Stimulated activated CD4-positive, alpha-beta T cell treated with anti-CD3 and anti-CD28 coated beads, Interleukin-12 subunit alpha, Interleukin-12 subunit beta, amount 100 ng/mL, for 48 hours (primary cell): ENCODE measurements at places on chromosomes 11 and 22.
A peak's percentile ranks its signal among the peaks of the same experiment; 100 is the strongest.

DNA sequence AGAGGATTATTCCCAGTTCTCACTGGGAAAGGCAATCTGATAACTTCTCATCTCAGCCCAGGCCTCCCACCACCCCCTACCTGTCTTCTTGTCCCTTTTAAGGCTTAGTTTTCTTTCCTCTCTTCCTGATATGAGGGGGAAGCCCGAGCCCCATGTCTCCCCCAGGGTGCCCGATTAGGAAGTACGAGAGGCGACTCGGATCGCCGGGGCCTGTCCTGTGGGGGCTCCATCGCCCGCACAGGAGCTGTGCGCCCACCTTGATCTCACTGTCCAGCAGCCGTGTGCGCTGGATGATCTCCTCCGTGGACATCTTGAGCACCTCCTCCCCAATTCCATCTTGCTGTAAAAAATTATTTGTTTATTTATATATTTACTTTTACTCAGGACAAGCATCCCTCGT, 628 bp downstream of the PSMC3 start:
- no peak for DNase-seq

DNA sequence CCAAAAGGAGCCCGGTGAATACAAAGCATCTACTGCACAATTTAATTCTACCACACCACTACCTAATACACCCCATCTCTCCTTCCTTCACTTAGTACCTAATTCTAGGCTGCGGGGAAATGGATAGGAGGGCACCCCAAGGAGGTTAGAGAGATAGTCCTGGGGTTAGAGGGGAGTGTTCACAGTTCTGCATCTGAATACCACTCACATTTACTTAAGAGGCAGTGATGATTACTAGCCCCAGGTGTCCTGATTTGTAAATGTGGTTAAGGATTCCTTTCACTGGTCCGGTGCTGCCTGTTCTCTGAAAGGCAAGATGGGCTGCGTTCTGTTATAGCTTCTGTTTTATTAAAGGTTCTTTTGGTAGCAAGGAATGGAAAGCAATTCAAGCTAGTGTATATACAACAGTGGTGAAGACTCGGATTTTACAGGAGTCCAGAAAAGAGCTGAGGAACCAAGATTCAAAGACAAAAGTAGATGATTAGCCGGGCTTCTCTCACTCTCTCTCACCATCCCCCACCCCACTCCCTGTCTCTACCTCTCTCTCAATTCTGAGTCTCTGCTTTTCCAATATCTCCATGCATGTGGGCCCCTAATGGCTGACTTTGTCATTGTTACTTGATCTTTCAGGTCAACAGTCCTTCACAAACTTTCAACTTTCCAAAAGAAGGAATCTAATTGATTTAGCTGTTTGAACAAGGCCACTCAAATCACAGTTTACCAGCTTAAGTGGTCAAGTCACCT, 8.7 kb upstream of the KCNA4 start:
- no peak for DNase-seq

DNA sequence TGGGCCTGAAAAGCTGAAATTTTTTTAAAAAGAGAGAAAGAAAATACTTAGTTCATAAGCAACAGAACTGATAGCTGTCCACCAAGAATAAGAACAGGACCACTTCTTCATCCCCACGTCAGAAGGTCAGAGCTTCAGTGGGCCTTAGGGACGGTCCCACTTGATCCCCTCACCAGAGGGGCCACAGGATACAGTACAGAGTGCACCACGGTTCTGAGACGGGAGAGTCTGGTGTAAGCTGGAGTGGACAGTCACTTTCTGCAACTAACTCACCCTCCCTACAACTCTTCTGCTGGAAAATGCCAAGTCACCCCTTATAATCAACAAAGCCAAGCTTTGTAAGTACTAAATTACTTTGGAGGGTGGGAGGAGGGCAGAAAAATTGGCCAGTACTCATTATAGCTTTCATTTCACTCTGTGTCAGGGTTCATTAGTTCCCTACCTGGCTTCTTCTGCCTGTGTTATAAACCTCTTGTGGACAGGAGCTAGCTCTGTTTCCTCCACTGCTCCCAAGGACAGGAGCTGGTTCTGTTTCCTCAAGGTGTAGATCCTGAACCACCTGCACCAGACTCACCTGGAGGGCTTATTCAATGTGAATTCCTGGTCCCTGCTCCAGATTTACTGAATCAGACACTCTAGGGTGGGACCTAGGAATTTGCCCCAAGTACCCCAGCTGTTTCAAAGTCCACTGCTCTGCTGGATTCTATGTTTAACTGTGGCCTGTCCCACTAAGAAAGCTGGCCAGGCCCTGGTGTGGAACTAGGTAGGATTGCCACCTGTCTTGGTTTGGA, 39.6 kb downstream of the SCGB1A1 start:
- DNase-seq, result no peak

DNA sequence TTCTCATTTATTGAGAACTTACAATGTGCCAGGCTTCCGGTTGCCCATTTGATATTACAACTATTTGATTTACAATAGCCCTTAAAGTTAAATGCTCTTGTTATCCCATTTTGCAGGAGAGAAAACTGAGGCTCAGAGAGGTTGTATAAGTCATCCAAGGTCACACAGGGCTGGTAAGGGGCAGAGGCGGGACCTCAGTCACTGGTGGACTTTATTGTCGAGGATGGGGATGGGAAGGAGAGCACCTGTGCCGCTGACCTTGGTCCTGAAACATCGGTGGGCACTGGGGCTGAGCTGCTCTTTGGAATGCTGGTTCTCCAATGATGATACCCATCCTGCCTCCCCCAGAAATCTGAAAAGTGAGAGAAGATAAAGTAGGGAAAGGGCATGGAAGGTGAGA, 265.4 kb downstream of the MIAT start:
- no peak for DNase-seq

DNA sequence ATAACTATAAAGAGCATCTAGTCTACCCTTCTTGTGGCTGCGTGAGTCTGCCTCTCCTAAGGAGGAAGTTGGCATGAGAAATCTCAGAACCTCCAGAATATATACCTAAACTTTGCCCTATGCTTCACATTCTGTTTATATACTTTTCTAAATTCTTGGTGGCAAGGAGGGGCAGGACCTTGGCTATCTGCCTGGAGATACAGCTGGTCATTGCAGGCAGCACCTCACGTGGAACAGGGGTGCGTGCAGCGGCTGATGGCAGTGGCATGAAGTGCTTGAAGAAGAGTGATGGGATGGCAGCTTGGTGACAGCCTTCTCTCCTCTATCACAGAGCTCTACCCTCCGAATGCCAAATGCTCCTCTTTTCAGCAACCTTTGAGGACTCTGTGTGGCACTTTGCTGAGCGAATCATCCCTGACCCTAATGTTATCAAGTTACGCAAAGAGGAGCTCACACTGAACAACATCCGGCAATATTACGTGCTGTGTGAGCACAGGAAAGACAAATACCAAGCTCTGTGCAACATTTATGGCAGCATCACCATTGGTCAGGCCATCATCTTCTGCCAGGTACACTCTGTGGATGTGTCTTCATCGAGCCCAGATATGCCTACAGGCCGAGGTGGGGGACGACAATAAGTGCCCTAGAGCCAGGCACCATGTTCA, 12.5 kb downstream of the DDX25 start:
- DNase-seq, result no peak

DNA sequence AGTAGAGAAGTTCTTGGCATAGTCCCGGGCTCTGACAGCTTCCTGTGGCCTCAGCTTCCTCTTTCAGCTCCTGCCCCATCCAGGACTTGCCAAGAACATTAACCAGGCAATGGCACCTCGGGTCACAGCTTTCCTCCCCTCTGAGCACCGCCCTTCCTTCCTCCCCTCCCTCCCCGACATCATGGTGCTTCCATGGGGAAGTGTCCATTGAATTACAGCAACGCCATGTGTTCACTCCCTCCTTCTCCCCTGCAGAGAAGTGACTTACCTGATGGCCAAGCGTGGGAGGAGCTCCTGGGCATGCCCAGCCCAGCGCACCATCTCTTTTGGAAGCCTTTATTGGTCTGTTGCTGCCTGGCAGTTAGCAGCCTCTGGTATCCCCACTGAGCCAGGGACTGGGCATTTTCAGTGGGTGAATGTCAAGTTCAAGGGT, 25.8 kb upstream of the DAGLA start:
- DNase-seq, result no peak

- no peak for DNase-seq
Observed at GRCh38 chr22:19951346-19951745, 9.7 kb upstream of the TXNRD2 start.

GRCh38 chr11:848380-848931, 5.8 kb downstream of the TSPAN4 start:
- peak; percentile 70 for DNase-seq
